ENCODE measurements at places on chromosomes 5 and 9. TPM values are rescaled to one million over a fixed set of nuclear protein-coding genes. Genes with fewer than 3 reads are reported as not detected.

TIFAB gene
- polyA plus RNA-seq = not detected

ADAMTS13 gene
- polyA plus RNA-seq = 0.45 TPM

SLC1A3 gene
- polyA plus RNA-seq = 5.2 TPM

TMEM141 gene
- polyA plus RNA-seq = 64.9 TPM

TRAF2 gene
- polyA plus RNA-seq = 0.83 TPM

C5orf63 gene
- 1.7 TPM for polyA plus RNA-seq

DNA sequence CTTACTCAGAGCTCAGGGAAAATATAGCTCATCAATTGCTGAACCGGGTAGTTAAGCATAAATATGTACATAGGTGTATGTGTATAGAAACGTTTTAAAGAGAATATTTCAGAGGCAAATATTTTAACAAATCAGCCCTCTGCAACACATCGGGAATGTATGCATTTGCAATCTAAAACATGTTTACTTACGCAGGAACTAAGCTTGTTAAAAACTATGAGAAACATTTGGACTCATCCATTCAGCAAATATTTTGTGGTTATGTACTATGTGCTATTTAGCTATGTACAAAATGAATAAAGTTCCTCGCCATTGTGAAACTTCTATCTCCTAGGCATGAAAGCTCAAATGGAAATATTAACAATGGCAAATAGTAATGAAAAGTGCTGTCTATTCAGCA lies 469.9 kb downstream of the ARHGEF28 start:
- no peak for DNase-seq

- peak; percentile 21 for DNase-seq
Observed at GRCh38 chr5:150190503-150190979, 679 bp downstream of the SLC6A7 start.

- no peak for DNase-seq
Observed at GRCh38 chr5:81786496-81786895, 35.6 kb upstream of the SSBP2 start.

DNA sequence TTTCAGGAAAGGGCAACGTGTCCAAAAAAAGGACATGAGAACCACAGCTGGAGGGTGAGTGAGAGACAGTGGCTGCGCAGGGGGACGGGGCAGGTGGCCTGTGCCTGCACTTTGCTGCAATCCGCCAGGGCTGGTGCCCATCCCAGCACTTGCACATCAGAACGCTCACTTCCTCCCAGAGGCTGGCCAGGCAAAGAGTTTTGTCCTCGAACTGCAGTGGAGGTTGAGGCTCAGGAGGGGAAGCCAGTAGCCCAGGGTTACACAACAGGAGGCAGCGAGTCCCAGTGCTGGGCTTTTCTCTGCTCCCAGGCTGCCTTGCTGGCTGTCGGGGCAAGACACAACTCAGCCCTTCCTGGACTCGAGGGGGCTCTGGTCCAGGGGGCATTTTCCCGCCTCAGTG lies 33.1 kb downstream of the CRB2 start:
- no peak for DNase-seq

GRCh38 chr5:175444905-175445456 lies 999 bp upstream of the DRD1 start:
- no peak for DNase-seq

DNA sequence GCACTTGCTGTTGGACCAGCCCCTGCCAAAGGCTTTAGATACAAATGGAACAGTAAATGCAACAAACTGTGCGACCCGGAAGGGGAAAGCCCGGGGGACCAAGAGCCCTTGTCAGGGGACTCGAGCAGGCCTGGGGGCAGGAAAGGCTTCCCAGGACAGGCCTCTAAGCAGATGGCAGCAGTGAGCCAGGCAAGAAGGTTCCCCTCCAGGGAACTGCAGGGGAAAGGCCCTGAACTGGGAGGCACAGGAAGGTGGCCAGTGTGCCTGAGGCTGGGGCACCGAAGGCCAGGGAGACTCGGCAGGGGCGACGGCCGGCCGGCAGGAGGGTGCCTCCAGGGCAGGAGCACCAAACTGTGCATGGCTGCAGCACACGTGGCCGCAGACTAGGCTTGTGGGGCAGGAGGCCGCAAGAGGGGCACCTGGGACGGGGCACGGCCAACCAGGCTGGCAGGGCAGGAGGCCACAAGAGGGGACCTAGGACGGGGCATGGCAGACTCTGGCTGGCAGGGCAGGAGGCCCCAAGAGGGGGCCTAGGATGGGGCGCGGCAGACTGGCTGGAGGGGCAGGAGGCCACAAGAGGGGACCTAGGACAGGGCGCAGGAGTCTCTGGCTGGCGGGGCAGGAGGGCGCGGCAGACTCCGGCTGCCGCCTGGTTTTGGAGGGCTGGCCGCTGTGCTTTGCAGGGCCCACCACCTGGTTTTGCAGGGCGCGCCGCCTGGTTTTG lies 10.0 kb downstream of the VAV2 start:
- DNase-seq = no peak

GRCh38 chr5:67620424-67621397 lies 424.1 kb upstream of the CD180 start:
- no peak for DNase-seq

- DNase-seq = no peak
Observed at GRCh38 chr5:51465165-51465564, 81.9 kb downstream of the ISL1 start.

DNA sequence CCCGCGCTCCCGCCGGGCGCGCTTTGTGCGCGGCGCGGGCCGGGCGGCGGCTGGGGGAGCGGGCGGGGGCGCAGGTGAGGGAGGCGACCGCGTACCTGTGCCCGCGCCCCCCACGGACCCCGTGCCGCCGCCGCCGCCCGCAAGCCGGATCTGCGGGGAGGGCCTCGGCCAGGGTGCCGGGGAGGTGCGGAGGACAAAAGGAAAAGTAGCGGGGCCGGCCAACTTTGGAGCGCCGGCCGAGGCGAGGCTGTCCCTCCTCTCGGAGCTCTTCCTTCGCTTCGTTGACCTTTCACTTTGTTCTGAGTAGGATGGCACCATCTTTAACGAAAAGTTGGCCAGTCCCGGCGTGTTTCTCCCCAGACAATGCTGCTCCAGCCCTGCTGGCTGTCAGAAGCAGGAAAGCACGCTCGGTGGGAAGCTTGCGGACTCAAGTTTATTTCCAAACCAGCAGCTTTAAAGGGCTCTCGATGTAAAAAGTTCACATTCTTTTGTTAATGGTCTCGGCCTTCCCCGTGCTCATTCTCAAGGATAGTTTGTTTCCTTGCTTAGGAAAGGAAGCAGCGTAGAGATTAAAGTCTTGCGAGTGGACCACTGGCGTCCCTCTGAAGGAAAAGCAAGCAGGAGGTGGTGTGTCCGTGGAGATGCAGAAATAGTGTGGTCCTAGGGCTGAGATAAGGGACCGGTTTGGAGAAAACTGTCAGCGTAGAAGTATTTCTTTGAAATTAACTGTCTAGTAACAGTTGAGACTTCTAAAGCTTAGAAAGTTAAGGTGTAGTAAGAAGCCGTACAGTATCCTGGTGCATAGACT lies 639 bp downstream of the EHMT1 start:
- peak; percentile 59 for DNase-seq

DNA sequence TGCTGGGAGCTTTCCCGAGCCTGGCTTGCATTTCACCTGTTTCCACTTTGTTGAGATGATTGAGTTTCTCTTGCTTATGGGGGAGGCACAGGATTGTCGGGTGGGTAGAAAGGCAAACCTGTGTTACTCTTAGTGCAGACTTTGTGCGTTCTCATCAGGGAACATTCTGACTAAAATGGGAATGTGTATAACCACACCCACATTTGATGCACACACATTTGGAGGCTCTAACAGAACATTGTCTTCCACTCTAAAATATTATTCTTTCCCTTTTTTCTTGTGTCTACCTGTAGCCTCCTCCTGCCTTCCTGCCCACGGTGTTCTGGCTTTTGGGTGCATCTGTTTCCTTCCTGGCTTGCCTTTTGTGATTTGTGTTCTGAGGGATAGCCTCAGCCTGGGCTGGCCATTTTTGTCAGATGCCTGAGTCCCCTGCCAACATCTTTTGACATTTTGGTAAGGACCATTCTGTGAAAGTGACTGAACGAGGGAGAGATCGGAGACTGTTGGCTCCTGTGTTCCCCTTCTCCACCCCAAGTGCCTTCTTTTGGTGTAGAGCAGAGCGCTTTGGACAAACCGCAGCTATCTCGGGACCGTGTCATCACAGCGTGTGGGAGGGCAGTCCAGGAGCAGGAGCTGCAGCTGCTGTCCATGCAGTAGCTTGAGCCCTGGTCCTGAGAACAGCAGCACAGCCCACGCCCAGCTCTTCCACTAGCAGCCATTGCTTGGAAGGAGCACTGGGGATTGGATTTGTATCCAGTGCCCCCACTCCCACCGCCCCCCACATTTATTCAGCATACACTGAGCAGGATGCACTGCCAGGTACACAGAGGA lies 101.4 kb downstream of the ARHGAP26 start:
- no peak for DNase-seq

GRCh38 chr5:38208782-38209378 lies 49.5 kb upstream of the EGFLAM start:
- DNase-seq = peak; percentile 44

GRCh38 chr5:67031057-67031443 lies 165.5 kb downstream of the CD180 start:
- no peak for DNase-seq

DNA sequence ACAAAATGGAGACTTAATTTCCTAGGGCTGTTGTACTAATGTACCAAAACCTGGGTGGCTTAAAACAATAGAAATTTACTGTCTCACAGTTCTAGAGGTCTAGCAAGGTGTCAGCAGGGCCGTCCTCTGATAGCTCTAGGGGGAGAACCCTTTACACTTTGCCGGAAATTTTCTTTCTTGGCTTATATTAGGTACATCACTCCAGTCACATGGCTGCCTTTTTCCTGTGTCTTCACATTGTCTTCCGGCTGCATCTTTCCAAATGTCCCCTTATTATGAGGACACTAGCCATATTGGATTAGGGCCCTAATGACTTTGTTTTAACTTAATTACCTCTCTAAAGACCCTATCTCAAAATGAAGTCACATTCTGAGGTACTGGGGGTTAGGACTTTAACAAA lies 5.8 kb downstream of the UHRF2 start:
- no peak for DNase-seq

DNA sequence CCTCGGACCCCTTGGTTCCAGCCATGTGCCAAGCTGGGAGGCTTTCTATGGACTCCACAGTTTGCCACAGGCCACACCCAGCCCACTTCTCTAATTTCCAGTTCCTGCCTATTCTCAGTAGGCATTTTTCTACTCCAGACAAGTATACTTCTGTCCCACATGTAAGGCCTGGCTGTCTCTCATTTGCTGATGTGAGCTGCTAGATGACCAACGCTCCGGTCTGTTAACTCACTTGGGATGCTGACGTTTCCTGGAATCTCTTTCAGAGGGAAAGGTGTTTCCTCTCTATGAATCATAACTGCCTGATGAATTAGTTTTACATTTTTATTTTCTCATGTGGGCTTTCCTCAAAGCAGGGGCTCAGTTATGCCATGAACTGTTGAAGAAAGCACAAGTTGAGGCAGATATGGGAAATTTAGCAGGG lies 36.3 kb downstream of the ERGIC1 start:
- no peak for DNase-seq

GRCh38 chr5:120479066-120479465 lies 15.0 kb downstream of the PRR16 start:
- no peak for DNase-seq

DNA sequence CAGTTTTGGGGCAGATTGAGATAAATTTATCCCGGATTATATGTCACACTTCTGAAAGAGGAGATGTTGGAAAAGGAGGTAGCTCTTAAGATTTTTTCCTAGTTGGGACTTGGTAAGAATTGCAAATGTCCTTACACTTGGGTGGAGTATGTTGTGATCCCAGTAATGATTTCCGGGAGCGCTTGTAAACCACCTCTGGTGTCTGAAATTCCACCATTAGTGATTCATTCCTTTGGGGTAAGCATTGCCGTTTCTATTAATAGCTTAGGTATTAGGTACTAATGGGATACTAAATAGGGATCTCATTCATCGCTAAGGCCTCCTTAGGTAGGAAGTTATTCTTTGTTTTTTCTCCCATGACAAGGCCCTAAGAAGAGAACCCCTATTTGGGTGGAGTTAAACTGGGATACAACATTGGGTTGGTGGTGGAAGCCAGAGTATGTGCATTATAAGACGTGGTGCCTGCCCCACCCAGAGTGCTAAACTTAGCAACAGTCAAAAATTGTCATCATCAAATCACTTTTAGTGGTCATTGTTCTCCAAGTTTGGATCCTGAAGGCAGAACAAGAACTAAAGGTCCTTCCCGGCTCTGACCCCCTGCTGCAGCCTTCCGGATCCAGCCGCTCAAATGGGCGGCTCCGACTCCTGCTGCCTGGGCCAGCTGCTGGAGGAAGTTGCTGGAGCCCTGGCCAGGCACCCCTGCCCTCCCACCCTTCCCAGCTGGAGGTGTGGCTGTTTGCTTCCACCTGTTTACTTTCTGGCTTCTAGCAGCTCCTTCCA lies 31.7 kb upstream of the DAB2IP start:
- DNase-seq = no peak

DNA sequence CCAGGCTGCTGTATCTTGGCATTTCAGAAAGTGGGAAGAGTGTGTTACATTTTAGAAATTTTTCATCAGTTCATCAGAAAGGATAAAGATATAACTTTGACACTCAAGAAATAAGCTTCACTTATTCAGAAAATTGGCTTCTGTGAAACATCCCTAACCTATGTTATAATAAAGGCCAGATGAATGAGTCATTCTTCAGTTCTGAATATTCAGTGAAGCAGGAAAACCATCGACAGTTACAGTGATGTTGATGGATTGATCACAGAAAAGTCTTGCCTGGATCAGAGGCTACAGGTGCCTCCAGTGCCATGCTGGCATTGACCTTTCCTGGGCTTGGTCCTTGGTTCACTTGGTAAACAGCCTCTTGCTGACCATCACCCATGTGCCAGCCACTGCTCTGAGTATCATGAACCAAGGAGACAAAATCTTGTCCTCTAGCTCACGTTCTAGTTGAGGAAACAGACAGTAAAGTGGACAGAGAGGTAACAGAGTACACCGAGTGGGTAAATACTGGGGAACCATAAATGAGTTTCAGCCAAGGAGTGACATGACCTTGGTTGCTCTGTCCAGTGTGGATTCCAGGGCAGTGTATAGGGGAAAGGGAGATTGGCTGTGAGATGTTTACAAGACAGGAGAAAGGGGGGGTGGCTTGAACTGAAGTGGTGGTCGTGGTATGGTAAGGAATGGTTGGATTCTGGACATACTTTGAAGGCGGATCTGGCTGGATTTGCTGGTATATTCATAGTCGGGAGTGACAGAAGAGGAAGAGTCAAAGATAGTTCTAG lies 98.6 kb downstream of the AMBP start:
- no peak for DNase-seq

DNA sequence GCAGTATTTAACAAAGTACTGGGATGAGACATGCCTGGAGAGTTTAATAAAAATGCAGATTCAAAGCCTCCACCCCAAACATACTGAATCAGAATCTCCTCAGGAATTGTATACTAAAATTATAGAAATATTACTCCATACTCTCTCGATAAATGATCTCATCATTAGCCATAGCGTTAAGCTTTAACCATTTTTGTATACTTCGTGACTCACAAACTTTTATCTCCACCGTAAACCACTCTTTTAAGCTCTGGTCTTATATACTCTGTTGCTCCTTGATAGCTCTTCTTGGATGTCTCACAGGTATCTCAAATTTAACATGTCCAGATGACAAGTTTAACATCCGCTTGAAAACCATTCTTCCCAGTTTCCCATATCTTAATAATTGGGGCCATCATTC lies 327.8 kb downstream of the ADGRV1 start:
- DNase-seq = no peak

GRCh38 chr5:133164759-133165158 lies 112.9 kb downstream of the HSPA4 start:
- DNase-seq = no peak

All from ovary (tissue), 10 donors.